Epithelial cell of esophagus (primary cell): ENCODE measurements at places on chromosomes 13 and 19.

GRCh38 chr19:1223018-1223855, 14.6 kb downstream of the CBARP start:
- DNase-seq, result peak; percentile 56

- DNase-seq, result peak; percentile 66
These were observed 5.4 kb downstream of the CCDC61 start for GRCh38 chr19:46000491-46001246.

DNA sequence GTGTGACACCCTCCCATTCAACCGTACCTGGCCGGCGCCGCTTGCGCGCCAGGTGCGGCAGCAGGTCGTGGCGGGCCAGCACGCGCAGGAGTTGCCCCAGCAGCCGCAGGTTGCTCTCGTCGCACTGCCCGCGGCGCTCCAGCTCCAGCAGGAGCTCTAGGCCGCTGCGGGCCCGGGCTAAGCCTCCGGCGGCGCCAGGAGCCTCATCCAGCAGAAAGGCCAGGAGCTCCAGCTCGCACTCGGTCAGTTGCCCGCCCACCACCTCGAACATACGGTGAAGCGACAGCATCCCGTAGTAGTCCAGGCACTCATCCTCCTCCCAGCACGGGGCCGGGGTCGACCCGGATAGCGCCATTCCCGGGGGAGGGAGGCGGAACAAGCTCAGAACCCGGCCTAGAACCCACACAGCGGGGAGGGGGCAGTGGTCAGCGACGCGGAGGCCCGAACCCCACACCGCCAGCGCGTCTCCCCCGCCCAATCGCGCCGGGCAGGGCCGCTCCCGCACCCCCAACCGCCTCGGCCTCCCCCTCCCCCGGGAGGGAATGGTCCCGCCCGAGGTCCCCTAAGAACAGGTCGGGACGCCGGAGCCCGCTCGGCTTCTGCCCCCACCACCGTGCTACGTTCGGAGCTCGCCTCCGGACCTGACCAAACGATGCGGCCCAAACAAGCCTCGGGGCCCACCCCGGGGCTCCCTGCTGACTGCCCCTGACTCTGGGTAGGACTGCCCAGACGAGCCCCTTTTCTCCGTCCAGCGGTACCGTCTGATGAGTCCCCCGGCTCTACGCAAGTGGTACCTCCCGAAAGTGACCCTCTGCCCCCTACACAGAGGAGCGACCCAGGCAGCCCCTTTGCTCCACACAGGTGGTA, 591 bp downstream of the DEDD2 start:
- peak; percentile 48 for DNase-seq

- DNase-seq, result peak; percentile 32
These were observed 29.9 kb downstream of the SERP2 start for GRCh38 chr13:44403461-44404056.

- peak; percentile 99 for DNase-seq
These were observed 547.0 kb upstream of the SLITRK5 start for GRCh38 chr13:87123987-87124784.

DNA sequence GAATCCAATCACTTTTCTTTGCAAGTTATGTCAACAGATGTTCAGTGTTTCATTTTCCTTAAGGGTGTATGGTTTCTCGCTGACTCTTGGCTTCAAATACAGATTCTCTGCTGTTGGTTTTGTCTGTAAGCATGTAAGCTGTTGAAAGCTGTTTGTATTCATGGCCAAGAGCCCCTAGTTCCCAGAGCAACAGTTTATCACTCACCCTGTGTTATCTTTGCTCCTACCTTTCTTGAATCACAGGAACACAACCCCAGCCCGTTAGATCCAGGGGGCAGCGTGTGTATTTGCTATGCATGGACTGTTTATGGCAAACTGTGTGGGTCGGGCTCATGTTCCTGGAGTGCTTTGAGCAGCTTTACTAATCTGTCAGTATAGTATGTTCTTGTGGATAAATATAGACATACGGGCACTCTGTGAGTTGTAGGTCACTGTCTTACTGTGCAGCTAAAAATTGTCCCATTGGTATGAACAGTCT, 28.9 kb downstream of the FRY start:
- DNase-seq, result no peak

DNA sequence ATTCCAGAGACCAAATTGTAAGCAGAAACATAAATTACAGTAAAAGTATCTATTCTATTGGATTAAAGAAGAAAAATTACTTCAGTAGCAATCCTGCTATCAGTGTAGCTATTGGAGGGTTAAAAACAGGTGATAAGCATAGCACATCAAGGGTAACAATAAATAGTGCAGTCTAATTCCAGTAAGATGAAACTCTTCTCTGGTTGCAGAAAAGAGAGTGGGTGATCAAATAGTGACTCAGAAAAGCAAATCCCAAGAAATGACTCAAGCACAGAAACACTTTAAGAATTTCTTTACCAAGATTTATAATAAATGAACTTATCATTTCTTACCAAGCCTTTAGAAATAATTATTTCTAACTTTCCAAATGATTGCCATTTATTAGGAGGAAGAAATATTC, 135.7 kb downstream of the LMO7 start:
- peak; percentile 86 for DNase-seq

DNA sequence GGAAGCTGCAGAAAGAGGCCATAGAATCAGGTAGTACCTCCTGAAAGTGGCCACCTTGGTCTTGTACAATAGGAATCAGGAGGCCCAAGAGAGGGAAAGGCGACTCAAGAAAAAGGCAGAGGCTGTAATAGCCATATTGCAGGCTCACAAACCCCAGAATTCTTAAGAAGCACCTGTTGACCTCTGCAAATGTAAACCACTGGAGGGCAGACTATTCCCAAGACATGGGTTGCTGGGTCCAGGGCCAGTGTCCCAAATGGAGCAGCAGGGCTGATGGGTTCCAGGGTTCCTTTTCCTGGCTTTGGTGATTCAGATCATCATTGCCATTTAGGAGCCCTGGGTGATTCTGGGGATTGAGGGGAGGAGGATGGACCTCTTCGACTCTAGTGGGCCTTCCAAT, 167.6 kb downstream of the B3GLCT start:
- no peak for DNase-seq
